ENCODE measurements at places on chromosomes 7 and 10.

- DNase-seq, result peak; percentile 92
Observed at GRCh38 chr10:17001961-17002749, 127.5 kb downstream of the CUBN start.

DNA sequence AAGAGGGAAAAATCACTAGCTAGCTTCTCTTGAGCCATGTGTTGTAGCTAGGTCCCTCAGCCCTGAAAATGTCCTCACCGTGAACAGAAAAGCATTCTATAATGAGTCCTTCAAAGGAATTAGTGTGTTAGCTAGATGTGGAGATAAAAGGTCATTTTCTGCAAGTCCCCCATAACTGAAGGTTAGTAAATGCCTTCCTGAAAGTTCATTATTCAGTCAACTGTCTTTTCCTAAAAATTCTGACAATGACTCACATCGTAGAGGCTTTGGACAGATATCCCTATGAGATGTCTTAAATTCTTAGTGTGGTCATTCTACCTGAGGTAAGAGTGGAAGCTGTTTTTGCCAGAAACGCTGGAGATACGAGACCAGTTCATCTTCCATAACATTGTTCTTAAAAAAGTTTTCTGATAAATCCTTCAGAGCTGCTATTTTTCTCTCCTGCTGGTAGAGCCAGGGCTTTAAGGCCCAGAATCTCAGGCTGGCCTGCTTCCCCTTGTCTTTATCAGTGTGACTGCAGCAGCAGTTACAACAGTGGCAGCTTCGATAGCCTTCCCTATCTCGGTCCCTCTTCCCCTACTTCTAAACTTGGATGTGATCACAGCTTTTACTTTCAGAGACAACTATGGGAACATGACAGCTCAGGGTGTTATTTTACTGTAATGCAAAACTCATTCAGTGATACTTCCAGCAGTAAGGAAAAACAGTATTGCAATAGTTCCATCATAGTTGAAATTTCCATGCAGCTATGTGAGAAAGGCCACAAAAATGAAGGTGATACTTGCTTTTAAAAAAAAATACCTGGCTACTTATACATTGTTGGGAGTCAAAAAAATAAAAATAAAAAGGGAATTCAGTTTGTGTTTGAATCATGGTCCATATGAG is 37.3 kb upstream of the PRKAR2B start:
- DNase-seq, result no peak

DNA sequence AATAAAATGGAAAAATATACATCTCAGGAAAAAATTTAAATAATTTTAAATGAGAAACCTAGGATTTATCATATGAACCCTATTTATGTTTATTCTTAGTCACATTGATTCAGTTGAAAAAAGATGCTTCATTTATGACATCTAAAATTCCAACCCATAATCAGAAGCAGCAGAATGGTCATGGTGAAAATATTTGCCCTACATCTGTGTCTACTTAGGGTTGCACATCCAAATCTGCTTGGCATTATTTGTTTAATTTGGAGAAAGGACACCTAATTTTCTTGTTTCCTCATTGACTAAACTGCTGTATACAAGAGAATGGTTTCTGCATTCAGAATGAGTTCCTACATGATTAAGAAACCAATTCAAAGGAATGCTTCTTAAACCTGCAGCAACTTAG is 72.9 kb upstream of the SKAP2 start:
- no peak for DNase-seq

DNA sequence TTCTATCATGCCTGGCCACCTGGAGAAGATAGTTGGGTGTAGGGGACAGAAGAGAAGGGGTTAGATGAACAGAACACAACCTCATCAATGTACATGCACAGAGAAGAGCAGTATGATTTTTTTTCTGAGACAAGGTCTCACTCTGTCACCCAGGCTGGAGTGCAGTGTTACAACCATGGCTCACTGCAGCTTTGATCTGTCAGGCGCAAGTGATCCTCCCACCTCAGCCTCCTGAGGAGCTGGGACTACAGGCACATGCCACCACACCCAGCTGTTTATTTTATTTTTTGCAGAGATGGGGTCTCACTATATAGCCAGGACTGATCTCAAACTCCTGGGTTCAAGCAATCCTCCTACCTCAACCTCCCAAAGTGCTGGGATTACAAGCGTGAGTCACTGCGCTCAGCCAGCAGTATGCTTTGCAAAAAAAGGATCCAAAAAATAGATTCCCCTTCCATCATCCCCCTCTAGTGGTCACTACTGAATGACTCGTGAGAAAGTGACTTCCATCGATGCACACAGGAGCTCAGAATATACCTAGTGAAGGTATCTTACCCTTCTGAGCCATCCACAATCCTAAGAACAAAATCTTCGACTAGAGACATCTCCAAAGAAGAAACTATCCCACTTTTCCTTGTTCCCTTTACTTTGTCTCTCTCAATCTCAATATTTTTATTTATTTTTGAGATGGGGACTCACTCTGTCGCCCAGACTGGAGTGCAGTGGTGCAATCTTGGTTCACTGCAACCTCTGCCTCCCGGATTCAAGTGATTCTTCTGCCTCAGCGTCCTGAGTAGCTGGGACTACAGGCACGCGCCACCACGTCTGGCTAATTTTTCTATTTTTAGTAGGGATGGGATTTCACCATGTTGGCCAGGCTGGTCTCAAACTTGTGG is 21.0 kb downstream of the ZCWPW1 start:
- peak; percentile 85 for DNase-seq

DNA sequence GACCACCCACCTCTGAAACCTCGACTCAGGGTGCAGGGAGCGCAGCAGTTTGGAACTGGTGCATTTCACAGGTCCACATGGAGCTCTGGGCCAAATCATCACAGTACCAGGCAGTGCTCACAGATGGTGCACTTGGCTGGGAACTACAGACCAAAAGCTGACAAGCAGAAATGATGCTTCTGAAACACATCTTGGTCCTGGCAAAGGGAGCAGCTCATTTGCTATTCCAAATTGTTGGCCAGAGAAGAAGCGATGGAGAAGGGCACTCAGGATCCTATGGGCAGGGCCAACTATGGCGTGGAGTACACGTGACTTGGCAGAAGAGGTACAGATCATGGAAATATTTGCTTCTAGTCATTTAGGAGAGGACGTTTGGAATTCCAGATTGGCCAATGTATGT is 383.9 kb downstream of the CALN1 start:
- no peak for DNase-seq

DNA sequence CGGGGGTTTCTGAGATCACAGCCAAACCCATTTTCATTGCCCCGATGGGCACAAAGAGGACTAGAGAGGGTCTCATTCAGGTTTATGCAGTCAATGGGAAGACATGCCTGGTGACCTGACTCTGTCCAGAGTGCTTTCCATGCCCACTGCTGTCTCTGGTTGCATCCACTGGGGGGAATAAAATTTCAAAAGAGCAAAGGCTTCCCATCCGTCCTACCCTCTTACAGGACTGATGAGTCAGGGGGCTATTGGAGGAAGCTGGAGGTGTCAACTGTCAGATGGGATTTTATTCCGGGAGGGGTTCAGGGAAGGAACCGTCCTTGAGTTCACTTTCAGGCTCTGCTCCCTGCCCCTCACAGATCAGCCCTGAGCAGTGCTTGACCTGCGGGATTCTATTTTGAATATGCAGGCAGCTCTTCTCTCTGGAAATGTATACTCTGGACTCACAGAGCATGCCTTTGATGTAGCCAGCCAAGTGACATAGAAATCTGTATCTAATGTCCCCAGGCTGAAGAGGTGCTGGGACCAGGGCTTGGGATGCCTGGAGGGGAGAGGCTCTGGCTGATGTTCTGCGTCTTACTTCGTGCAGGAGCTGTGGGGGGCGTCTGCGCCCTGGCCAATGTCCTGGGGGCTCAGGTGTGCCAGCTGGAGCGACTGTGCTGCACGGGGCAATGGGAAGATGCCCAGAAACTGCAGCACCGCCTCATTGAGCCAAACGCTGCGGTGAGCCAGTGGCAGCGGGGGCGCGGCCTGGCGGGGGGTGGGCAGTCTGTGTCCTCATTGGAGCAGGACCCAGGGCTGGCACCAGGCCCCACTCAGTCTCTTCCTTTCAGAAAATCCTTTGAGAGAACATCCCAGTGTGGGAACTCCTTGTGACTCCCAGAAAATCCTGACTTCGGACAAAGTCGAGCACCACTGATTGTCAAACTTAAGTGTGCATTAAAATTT is 12.0 kb downstream of the C10orf62 start:
- peak; percentile 22 for DNase-seq

DNA sequence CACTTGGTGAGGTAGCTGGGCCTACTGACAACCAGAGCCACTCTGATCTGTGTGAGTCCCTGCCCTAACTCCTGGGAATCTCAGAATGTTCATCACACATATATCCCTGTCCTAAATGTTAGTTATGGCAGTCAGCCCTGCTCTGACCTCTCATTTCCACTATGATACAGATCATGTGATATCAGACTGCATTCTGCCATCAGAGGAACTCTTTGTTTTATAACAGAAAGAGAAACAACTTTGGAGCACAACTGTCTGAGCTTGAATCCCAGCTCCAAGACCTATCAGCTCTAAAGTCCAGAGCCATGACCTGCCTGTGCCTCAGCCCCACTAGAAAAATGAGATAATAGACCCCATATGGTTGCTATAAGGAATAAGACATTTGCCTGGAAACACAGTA is 54.6 kb upstream of the ABCB4 start:
- no peak for DNase-seq

- DNase-seq, result peak; percentile 76
Observed at GRCh38 chr7:35035511-35035961, 1.7 kb downstream of the DPY19L1 start.

- peak; percentile 77 for DNase-seq
Observed at GRCh38 chr10:102452672-102453340, 1.5 kb upstream of the C10orf95 start.

DNA sequence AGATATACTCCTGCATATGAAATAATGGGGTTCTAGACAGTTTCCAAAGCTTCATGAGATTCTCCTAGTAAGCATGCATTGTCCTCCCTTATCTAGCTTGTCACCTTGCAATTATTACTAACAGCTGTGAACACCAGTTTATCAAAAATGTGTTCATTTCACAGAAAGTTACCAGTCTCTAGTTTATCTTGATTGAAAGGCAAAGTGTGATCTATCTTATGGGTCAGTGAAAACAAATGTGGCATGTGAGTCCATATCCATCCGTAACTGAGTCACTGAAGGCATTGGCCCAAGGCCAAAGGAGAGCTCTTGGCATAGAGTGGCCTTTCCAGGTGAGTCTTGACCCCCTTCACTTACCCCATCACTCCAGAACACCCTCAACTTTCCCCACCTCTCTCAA is 53.2 kb downstream of the GSAP start:
- no peak for DNase-seq

- DNase-seq, result no peak
Observed at GRCh38 chr10:11387044-11387443, 224.4 kb downstream of the USP6NL start.

- DNase-seq, result no peak
Observed at GRCh38 chr10:132456881-132457280, 59.9 kb downstream of the PWWP2B start.

GRCh38 chr10:28241741-28242399 is 61.0 kb downstream of the MPP7 start:
- peak; percentile 73 for DNase-seq

DNA sequence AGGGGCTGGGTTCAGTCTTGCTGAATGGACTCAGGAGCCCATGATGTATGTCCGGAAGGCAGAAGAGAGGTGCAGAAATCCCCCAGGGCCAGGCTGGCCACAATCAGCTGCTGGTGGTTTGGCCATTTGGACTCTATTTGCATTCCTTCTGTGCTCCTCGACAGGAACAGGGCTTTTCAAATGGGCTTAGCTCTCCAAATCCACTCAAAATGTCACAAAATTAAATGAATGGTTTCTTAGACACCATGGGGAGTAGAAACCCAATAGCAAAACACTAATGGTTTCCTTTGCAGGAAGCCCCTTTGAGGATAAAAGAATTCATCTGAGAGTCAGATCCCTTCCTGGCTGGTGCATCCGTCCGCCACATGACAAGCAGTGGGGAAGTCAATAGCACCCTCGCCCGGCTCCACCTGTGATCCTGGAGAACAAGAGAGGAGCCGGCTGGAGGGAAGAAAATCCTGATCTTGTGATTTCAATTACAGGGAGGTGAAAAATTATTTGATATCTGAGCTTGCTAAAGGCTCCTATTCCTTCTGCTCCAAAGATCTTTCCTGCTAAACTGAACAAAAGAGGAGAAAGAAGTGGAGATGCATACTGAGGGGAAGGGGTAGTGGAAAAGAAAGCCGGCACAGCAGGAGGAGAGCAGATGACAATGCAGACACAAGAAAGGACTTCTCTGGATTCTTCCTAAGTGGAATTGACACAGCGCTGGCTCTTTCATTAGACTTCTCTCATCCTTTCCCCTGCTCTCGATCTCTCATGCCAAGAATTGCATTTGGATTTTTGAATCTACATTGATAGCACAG is 190.7 kb downstream of the C7orf25 start:
- peak; percentile 13 for DNase-seq

DNA sequence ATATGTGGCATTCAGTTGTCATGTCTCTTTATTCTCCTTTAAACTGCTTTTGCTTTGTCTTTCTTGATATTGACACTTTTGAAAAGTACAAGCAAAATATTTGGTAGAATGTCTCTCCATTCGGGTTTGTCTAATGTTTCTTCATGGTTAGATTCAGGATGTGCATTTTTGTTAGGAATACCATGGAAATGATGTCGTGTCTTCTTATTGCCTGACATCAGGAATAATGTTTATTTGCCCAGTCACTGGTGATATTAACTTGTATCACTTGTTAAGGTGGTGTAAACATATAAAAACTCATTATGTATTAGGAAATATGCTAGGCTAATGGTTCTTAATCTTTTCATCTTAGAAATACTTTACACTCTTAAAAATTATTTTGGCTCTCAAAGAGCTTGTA is 43.4 kb downstream of the CDK1 start:
- peak; percentile 18 for DNase-seq

GRCh38 chr7:12549106-12549505 is 21.4 kb upstream of the SCIN start:
- peak; percentile 64 for DNase-seq

GRCh38 chr10:20257422-20257821 is 441.2 kb downstream of the PLXDC2 start:
- no peak for DNase-seq

GRCh38 chr7:74542558-74543117 is 88.9 kb downstream of the GTF2IRD1 start:
- peak; percentile 69 for DNase-seq

DNA sequence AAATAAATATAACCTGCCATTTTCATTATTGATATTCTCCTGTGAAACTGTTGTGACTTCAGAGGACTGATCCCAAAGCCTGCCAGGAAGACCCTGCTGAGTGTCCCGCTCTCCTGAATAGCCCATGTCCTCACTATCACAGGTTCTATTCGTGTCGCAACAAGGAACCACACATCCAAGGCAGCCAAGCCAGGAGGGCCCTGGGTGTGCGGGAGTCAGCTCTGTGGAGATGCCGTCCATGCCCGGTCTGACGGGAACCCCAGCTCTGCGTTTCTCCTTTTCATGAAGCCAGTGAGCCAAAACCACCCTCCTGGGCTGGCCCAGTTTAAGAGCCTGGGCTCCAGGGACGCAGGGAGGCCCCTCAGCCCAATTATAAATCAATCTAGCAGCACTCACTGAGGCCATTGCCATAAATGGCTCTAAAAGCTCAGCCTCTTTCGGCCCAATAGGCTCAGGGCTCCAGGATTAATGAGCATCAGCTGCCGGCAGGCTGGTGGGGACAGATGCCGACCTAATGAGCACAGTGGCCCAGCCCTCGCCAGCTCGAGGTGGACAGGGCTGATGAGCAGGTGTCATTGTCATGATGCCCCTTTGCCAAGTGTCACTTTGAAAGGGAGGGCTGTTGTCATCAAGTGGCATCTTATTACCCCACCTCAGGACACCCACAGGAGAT is 177.9 kb downstream of the PLXNA4 start:
- no peak for DNase-seq
